GM20000 (cell line): ENCODE measurements at places on chromosomes 2 and 18.

- no peak for DNase-seq
These were observed 101.3 kb upstream of the NDUFV2 start for GRCh38 chr18:9001209-9001608.

- DNase-seq: peak; percentile 31
These were observed 81.9 kb downstream of the EHBP1 start for GRCh38 chr2:62787386-62787785.

GRCh38 chr2:8324164-8324856 is 357.5 kb upstream of the ID2 start:
- DNase-seq: no peak

- DNase-seq: no peak
These were observed 286.2 kb downstream of the TCF4 start for GRCh38 chr18:55301824-55302166.

- no peak for DNase-seq
These were observed 46.6 kb upstream of the TPO start for GRCh38 chr2:1366546-1367134.

DNA sequence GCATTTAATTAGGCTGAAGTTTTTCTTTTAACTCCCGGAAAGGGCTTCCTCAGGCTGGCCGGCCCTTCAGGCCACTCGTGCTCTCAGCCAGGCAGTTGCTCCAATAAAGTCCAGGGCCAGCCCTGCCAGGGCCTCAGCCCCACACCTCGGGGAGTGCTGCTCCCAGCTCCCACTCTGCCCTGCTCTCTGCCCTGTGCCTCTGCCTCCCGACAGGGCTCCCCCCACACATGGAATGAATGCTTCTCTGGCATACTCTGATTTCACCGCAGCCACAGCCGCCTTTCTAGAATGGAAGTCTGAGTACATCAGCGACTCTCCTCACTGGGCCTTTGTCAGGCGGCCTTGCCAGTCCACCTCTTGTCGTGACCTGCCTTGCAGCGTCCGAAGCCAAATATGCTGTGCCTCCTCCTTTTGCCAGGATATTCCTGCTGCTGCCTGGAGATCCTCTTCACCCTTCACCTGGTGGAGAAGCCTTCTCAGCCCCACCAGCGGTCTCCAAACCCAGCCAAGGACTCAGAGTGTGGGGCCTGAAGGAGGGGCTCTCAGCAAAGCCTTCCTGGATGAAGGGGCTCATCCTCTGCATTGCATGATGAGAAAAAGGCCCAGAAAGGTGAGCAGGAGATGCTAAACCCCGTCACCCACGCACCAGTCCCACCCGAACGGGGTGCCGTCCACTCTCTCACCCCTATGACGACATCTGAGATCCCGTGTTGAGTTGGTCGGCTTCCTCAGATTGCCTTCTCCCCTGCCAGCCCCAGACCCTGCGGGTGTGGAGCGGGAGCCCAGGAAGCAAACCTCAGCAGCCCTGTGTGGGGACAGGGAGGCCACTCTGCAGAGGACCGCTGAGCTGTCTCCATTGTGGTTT is 472.7 kb upstream of the HS6ST1 start:
- DNase-seq: no peak

GRCh38 chr2:2560374-2561015 is 229.4 kb upstream of the MYT1L start:
- no peak for DNase-seq

- DNase-seq: no peak
These were observed 647.6 kb upstream of the PKDCC start for GRCh38 chr2:41400088-41400665.

DNA sequence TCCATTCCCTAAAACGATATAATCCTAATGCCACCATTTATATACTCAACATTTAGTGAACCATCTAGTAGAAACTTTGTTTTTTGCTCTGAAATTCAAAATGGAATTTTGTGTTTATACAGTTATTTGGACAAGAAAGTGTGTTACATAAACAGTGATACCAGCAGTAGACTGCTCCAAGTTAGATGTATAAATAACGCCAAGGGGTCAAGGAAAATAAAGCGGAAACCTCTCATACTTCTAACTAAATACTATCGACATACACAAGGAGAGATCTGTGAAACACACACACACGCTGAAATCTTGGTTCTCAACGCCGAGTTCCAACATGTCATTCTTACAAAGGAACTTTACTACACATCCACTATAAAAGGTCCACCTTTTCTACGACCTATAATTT is 1.2 kb downstream of the TXNL1 start:
- no peak for DNase-seq

- DNase-seq: no peak
These were observed 257.9 kb downstream of the DYSF start for GRCh38 chr2:71711133-71711855.

DNA sequence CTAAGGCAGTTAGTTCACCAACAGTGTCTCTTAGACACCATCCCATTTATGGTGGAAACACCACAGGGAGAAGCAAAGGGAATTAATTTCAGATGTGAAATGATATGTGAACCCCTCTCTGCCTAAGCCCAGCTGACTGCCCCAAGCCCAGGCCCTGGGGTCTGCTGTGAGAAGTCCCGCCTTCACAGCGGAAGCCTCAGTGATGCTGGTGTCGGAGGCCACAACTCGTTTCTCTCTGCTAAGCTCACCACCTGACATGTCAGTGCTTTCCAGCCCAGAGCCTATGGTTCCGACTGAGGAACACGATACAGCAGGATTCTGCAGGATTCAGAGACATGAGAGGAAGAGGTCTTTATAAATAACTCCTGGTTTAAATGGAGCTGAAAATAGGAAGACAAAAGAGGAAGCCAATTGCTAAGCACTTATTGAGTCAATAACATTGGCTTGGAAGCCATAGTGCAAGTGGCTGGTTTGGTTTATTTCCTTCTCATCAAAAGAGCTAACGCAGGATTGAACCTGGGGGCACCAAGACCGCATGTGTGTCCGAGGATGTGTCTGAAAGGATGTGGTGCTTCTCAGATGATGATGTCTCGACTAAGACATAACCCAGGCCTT is 21.9 kb upstream of the LOXHD1 start:
- no peak for DNase-seq

GRCh38 chr2:186382932-186383331 is 103.1 kb upstream of the ZC3H15 start:
- no peak for DNase-seq

- DNase-seq: no peak
These were observed 5.1 kb downstream of the HNMT start for GRCh38 chr2:137969418-137969765.

DNA sequence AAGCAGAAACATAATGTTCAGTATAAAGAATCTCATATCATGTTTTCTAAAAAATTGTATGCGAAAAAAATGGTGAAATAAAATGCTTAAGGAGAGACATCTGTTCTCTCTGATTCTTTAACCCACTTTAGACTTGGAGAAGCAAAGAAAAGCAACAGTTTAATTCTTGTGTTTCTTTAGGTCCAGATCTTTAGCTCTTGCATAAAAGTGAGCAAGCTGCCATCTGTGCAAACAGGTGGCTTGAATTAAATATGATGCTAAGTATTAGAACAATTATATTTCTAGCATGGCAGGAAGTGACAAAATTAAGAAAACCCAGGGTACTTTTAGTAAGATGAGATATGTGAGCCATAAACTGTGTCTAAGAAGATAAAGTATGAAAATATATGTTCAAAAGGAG is 1038.3 kb downstream of the DPP10 start:
- no peak for DNase-seq

DNA sequence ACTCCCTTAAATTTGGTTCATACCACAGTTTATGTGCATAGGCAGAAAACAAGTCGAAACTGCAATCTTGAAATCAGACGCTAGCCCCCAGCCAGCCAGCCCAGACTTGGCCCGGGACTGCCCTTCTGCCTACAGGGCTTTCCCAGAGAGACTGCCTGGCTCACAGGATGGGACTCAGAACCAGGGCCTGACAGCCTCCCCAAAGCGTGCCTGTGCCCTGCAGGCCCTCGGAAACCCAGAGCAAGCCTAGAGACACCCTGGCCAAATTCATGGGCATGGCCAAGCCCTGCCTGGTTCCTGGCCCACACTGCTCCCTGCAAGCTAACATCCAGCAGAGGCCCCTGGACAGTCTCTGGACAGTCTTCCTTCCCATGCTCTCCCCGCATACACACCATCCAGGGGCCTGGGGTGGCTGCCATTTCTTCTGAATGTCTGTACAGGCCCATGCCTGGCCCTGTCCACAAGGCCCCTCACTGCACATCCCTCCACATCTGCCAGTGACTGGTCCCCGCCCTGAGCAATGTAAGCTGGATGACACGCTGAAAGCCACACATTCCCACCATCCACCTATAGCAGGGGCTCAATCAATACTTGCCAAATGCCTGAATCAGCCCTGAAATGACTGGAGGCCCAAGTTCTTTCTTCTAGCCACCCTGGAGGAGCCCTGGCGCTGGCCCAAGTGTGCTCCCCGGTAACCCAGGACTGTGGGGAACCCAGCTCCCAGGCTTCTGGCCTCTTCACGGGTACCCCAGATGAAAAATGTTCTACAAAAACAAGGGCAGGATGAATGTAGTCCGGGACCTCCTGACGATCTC is 73.1 kb downstream of the HDAC4 start:
- DNase-seq: no peak

- no peak for DNase-seq
These were observed 3.9 kb upstream of the KLHL29 start for GRCh38 chr2:23381084-23381483.

GRCh38 chr18:64668461-64668962 is 519.6 kb upstream of the LINC00305 start:
- DNase-seq: no peak

- DNase-seq: no peak
These were observed 1.8 kb downstream of the DCC start for GRCh38 chr18:52341608-52342381.

GRCh38 chr2:207469451-207469850 is 60.3 kb upstream of the CREB1 start:
- no peak for DNase-seq

DNA sequence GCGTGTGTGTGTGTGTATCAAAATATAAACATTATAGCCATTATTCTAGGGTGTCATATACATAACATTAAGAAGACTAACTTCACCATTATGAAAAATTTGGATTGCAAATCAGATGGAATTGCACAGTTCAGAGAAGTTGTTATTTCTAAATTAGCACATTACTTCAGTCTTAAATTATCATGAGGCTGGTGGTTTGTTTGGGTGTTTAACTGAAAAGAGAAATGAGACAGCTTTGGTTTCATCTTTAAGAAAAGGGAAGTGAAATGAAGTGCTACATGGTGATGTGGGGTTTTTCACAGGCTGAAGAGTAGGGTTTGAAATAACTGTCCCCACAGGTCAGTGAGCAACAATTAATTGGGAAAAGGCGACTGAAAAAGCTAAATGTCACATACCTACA is 161.2 kb upstream of the XIRP2 start:
- DNase-seq: peak; percentile 6

- no peak for DNase-seq
These were observed 14.7 kb downstream of the PCARE start for GRCh38 chr2:29059624-29060023.

- no peak for DNase-seq
These were observed 76.5 kb downstream of the KCTD1 start for GRCh38 chr18:26471826-26472225.

DNA sequence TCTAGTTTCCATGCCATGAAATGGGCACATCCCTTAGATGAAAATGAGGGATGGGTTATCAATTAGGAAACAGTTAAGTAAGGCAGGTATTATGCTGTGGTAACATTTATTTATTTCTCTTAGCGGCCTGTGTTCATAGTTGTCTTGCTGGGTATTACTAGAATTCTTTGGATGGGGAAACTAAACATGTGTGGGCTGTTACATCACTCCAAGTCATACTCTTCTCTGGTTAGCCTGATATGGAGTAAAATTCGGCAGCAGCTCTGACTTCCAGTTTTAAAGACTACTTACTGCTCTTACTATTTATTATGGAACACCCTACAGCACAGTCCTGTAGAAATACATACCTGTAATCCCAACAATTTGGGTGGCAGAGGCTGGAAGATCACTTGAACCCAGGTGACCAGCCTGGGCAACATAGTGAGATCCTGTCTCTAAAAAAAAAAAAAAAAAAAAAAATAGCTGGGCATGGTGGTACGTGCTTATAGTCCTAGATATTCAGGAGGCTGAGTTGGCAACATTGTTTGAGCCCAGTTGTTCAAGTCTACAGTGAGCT is 33.1 kb upstream of the RASGRP3 start:
- DNase-seq: no peak

GRCh38 chr2:21288299-21288698 is 164.5 kb downstream of the TDRD15 start:
- no peak for DNase-seq

GRCh38 chr18:79508565-79509535 is 113.1 kb downstream of the NFATC1 start:
- DNase-seq: peak; percentile 81

DNA sequence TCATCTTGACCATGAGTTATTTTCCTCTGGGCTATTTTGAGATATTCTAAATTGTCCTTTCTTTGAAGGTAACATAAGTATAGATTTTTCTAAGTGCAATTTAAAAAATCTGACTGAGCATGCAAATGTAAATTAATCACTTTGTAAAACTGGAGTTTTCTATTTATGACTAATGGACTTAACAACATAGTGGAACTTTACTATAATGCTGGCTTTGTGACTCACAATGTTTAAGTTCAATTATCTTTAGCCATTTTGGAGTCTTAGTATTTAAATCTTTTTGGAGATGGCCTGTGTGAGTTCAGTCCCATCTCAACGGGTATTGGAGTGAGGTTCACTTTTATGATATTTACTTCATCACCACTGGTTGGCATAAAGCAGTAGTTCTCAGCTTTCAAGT is 35.2 kb upstream of the NOSTRIN start:
- DNase-seq: no peak

DNA sequence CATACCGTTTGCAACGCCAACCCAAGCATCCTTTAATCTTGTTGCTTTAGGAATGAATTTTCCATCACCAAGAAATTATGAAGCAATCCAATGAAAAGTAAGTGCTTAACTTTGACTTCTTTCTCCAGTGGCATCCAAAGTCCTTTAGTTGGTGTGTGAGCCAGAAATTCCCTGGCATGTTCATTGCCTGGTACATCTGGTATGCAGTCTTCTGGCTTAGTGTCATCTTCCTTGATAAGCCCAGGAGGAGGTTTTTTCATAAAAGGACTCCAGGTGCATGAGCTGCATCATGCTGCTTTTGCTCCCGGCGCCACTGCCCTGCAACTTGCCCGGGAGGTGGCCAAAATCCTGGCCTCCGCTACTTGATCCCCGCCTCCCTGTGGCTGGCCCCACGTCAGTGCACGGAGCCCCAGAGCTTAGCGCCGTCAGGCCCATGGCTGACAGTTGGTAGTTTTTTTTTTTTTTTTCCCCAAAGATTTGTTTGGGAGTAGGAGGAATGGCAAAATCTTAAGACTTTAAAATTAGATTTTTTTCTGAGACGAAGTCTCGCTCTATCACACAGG is 58.7 kb downstream of the PUM2 start:
- no peak for DNase-seq

- peak; percentile 46 for DNase-seq
These were observed 996 bp downstream of the TGFBRAP1 start for GRCh38 chr2:105328281-105329196.

DNA sequence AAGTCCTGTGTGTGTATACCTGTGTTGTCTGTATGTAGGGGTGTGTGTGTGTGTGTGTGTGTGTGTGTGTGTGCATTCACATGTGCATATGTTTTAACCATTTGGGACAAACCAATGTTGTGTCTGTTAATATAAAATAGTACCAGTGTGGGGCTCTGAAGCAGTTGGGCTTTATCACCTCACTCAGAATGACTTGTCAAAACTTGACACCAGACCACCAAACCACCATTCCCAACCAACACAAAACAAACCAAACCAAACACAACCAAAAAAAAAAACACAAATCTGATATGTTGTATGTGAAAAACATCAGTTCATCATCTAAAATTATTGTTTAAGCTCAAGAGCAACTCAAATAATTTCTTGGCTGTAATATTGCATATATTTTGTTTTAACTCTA is 42.1 kb downstream of the CALCRL start:
- no peak for DNase-seq

- no peak for DNase-seq
These were observed 18.2 kb downstream of the IFIH1 start for GRCh38 chr2:162300266-162300665.
